Activated CD4-positive, CD25-positive, alpha-beta regulatory T cell (primary cell): ENCODE measurements at places on chromosomes 7 and 10.

DNA sequence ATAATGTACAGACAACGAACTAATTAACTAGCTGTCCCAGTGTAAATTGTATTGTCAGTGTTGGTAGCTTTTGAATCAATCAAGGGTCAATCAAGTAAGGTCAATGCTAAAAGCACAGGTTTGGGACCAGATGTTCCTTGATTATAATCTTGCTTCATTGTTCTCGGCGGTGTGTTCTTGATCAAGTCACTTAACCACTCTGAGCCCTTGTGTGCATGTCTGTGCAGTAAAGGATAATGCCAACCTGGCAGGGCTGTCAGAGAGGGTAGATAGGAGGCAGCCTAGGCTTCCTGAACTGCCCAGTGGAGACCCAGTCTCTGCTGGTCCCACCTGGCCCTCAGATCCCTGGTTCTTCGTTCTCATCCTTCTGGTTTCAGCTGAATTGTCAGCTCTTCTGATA, 221.0 kb downstream of the EMX2 start:
- DNase-seq = no peak

DNA sequence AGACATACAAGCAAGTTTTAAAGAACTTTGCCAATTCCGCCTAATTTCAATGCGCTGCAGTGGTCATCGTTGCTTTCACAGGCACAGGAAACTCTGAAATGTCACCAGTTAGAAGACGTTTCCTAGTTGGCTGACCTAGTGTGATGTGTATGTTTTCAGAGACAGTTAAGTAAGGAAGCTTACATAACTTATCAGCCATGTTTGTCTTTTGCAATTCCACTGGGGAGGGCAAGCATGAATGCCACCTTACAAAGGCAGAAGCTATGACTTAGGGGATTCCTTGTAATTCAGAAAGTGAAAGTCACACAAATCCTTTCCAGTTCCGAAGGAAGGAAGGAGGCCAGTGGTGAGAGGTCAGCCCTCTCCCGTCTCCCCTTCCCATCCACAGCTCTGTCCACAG, 15.0 kb upstream of the NPS start:
- DNase-seq = no peak

DNA sequence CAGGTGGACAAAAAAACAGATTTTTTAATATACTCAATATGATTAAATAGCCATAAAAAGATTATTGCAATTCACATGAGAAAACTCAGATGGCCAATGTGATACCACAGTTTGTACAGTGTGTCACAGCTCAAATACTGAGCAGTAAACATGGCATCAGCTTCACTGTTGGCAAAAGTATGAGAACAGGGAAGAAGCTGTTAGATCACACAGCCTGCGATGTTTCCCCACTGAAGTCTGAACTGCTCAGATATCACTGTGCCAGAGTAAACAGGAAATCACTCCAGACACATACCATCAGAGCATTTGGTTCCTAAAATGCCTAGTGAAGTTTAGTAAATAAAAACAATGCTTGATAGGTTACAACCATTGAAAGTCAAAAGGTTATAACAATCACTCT, 347.8 kb downstream of the ETV1 start:
- no peak for DNase-seq

GRCh38 chr7:95951997-95952795, 179.8 kb downstream of the DYNC1I1 start:
- no peak for DNase-seq

DNA sequence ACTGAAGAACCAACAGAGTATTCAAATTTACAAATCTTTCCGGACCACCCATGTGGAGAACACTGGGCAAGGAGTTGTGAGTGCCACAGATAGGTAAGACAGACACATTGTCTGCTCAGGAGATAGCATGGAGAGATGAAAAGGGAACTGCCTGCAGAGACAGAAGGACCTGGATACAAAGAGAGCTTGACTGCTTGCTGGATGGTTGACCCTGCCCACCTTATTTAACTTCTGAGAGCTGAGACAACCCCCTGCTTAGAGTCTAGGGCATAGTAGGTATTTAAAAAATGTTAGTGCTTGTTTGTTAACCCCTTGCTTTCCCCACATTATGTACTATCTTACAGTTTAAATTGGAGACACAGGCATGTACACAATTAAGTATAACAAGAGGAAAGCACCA, 314.1 kb downstream of the THSD7A start:
- DNase-seq = no peak

DNA sequence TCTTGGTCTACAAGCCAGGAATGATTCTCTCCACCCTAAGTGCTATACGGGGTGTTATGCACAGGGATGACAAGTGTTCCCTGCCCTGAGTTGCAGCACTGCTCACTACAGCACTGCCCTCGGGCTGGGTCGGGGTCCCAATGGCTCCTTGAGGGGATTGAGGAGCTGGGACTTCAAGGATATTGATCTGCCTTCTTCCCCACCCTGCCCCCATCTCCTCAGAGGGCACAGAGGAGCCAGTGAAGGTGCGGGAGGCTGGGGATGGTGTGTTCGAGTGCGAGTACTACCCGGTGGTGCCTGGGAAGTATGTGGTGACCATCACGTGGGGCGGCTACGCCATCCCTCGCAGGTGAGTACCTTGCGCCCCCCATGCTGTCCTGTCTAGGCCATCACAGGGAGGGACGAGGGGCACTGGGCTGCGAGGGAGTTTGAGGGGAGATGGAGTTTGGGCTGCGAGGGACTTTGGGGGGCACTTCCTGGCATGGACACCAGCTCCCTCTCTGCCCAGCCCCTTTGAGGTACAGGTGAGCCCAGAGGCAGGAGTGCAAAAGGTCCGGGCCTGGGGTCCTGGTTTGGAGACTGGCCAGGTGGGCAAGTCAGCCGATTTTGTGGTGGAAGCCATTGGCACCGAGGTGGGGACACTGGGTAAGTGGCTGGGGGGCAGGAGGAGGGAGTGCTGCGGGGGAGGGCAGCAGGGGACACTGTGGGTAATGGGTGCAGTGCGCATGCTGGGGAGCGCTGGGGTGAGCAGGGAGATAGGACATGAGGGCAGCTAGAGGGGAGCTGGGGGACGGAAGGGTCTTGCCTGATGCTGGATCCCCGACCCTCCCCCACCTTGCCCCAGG, 10.3 kb downstream of the FLNC start:
- no peak for DNase-seq

- DNase-seq = no peak
Observed at GRCh38 chr10:74103560-74104258, 46.9 kb downstream of the AP3M1 start.
